GM12891 (cell line): ENCODE measurements at places on chromosomes 11 and 22.

DNA sequence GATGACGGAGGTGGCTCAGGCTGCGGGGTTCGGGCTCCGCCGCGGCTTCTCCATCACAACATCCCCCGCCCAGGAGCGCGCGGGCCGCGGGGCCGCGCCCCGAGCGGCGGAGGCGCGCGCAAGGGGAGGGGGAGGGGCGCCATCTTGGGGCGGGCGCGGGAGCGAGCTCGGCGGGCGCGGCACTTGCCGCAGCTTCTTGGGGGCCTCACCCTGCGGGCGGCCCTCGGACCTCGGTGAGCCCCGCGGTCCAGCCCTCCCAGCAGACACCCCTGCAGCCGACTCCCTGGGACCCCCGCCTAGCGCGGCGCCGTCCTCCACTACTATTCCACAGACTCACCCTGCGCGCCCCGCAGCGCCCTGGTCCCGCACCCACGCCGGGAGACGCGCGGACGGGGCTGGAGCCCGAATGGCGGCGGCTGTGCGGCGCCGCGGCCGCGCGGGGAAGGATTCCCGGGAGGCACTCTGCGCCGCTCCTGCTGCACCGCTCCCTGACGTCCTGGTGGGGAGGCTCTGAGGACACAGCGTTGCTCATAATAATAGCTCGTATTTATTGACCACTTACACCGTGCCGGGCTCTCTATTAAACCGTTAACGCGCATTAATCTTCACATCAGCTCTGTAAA lies at the start of gene APBB1:
APBB1 (minus strand) TSS at position 86 of the 623 bp plus-strand sequence. CDS start 7,747 bp downstream, outside the sequence.
- peak; percentile 81 for DNase-seq

- DNase-seq = no peak
Measured at GRCh38 chr11:29129844-29130243, 887.0 kb downstream of the KCNA4 start.

DNA sequence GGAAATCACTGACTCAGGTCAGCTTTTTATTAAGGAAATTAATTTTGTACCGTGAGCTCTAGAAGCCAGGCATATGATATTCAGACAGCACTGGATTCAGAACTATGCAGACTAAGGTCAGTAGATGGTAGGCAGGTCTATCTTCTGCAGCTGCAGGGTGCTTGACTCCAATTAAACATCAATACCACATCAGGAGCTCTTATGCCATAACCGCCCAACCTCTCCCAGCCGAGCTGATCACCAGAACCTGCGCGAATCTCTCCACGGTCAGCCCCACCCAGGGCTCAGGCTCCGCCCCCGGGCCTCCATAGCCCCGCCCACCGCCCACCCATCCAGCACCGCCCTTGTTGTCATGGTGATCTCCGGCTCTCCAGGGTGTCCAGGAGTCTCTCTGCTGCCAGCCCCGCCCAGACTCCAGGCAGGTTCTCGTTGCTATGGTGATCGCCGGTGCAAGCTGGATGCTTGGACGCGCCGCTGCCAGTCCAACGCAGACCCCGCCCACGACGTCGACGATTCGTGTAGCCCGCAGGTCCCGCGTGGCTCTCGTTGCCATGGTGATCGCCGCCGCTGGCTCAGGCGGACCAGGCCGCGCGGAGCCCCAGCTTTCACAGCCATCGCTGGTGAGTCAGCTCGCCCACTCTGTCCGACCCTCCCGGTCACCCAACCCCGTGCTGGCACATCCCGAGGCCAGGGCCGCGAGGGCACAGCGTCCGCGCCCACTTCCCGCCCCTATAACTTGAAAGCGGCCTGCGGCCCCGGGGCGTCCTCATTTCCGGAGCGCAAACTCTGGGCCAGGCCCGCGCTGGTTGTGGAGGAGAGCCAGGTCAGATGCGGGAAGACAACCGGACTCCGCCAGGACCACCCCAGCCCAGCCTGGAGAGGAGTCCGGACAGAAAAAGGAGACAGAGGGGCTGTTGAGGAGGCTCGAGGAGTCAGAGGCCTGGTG lies at the start of gene RAB36:
RAB36 (plus strand) TSS at position 546 of the 946 bp plus-strand sequence. CDS start 1,140 bp downstream, outside the sequence.
- peak; percentile 86 for DNase-seq

- no peak for DNase-seq
Measured at GRCh38 chr11:7523416-7524210, 9.8 kb downstream of the PPFIBP2 start.

GRCh38 chr11:91998481-91998880 lies 226.1 kb upstream of the FAT3 start:
- DNase-seq = no peak

- no peak for DNase-seq
Measured at GRCh38 chr11:44634401-44635281, 69.2 kb downstream of the CD82 start.

DNA sequence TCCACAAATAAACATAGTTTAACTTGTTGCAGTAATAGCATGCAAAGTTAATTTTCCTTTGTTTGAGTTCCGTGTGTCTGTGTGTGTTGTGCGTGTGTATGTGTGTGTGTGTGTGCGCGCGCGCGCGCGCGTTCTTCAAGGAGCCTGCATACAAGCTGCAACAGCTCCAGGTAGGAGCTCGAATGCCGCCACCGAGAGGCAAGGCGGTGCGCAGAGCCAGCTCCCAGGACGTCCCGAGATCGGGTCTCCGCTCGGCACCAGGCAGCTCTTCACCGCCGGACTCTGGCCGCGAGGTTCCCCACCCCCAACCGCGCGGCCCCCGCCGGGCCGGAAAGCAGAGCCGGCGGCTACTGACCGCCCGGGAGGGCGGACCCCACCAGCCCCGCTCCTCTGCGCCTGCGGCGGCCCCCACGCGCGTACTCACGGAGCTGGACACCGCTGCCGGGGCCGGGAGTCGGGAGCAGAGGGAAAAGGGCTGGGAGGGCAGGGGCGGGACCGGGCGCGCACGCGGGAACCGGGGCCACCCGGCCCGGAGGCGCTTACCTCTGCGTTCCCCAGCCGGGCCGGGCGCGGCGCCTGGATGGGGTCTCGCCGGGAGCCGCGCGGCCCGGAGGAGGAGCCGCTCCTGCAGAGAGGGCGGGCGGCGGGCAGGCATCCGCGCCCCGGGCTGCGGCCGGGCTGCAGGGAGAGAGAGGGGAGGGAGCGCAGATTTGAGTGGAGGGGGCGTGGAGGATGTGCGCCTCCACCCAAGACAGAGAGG lies 40.4 kb upstream of the AKIP1 start:
- DNase-seq = peak; percentile 29

- DNase-seq = no peak
Measured at GRCh38 chr11:38272376-38272775, 1674.3 kb upstream of the RAG2 start.

GRCh38 chr11:79942090-79942489 lies 501.3 kb upstream of the TENM4 start:
- no peak for DNase-seq

DNA sequence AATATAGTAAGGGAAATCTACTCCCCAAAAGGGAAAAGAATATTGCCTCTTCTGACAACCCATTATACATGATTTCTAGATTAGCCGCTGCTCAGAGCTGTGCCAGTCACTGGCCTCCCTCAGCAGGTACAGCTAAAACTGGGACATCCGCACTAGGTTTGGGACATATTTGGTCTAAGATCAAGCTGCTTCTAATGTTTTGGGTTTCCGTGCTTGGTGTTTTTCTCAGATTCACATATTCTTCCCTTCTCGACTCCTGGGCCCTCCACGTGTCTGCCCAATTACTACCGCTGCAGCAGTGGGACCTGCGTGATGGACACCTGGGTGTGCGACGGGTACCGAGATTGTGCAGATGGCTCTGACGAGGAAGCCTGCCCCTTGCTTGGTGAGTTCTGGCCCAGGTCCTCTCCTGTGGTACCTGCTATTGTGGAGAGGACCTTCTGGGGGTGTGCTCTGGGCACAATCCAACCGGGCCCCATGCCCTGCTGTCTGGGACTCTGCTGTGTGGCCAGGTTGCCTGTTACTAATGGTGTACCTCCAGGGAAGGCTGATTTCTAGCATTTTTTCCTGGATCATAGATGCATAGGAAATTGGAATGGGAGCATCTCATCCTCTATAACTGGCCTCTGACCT lies 138.1 kb upstream of the SORL1-AS1 start:
- no peak for DNase-seq

- DNase-seq = no peak
Measured at GRCh38 chr11:16607675-16608644, 130.5 kb upstream of the C11orf58 start.

DNA sequence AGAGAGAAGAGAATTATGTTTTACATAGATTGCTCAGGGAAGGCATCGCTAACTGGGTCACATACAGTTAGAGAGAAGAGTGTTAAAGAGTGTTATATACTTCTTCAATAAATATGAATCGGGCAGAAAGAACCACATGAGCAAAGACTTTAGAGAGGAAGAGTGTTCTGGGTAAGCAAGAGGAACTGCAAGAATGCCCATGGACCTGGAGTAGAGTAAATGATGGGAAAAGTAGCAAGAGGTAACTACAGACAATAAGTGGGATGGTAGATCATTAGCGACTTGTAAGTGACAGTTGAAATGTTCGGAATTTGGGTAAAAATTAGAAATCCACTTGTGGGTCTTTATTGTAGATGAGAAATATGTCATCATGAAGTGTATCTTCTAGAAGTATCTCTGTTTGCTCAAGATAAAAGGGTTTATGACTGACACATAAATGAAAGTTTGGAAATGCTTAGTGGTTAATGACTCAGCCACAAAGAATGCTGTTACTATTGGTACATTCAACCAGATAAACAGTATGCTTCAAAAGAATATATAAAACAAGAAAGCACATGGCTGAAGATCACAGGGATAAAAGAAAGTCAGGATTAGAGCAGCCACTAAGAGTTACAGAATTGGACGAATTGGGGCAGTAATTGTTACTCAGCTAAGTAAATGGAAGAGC lies 229.3 kb downstream of the CASP12 start:
- no peak for DNase-seq

DNA sequence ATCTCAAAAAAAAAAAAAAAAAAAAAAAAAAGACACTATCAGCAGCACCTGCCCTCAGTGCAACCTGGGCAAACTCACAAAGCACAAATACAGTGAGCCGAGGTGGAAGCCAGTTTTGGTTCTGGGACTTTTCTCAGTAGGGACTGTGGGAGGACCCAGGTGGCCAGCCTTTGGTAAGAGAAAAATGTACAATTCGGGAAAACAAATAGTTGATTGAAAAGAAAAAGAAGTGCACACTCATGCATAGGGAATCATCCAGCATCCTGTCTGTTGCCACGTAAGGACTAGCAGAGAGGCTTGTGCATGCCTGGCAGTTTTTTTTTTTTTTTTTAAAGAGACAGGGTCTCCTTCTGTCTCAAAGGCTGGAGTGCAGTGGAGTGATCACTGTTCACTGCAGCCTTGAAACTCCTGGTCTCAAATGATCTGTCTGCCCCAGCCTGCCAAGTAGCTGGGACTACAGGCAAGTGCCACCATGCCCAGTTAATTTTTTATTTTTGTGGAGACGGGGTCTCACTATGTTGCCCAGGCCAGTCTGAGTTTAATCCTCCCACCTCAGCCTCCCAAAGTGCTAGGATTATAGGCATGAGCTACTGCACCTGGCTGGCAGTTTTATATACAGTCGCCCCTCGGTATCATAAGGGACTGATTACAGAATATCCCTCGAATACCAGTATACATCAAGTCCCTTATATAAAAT lies 36.7 kb downstream of the TPST2 start:
- DNase-seq = no peak

DNA sequence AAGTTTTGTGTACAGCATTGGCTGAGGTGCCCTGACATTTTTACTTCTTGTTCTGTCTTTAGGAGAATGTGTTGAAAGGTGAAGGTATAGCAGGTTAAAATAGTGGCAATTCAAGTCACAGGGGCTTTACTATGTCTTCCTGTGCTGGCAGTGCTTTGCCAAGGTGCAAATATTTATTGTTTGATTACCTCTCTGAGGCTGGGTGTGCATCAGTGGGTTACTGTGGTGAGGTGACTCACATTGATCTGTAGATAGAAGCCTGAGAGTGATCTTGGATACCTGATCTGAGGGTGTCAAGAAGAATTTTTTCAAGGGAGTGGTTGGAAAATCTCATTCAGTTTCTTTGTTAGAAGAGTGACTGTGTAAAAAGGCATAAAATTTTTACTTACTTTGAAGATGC lies 90.0 kb downstream of the ARHGAP42 start:
- no peak for DNase-seq

GRCh38 chr11:114953039-114953438 lies 274.7 kb downstream of the NXPE2 start:
- no peak for DNase-seq

GRCh38 chr11:127056338-127056971 lies 55.9 kb upstream of the KIRREL3 start:
- DNase-seq = no peak

- DNase-seq = no peak
Measured at GRCh38 chr11:11421509-11421908, 68.5 kb upstream of the CSNK2A3 start.

GRCh38 chr22:46842606-46843005 lies 80.2 kb downstream of the TBC1D22A start:
- DNase-seq = no peak

DNA sequence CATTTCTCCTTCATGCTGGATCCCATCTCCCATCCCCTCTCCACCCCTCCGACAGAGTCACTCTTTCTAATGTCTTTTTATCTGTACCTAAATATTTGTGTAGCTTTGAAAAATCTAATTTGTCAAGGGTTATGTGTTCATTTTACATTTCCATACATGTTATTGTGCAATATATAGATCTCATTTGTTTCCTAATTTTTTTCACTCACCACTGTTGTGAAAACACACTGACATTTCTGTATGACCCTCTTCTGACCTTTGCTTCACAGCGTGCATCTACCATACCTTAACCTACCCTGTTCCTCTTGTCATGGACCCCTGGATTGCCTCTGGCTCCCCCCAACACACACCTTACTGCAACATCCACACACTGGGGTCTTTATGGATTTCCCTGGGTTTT lies 942.9 kb downstream of the TBC1D22A start:
- DNase-seq = no peak

DNA sequence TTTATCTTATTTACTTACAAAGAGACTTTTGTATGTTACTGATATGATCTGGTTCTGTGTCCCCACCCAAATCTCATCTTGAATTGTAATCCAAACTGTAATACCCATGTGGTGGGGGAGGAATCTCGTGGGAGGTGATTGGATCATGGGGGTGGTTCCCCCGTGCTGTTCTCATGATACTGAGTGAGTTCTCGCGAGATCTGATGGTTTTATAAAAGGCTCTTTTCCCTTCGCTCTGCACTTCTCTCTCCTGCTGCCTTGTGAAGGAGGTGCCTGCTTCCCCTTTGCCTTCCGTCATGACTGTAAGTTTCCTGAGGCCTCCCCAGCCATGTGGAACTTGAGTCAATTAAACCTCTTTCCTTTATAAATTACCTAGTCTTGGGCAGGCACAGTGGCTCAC lies 42.4 kb upstream of the WNT7B start:
- DNase-seq = no peak

GRCh38 chr11:75155570-75156422 lies 4.9 kb downstream of the SLCO2B1 start:
- DNase-seq = no peak

DNA sequence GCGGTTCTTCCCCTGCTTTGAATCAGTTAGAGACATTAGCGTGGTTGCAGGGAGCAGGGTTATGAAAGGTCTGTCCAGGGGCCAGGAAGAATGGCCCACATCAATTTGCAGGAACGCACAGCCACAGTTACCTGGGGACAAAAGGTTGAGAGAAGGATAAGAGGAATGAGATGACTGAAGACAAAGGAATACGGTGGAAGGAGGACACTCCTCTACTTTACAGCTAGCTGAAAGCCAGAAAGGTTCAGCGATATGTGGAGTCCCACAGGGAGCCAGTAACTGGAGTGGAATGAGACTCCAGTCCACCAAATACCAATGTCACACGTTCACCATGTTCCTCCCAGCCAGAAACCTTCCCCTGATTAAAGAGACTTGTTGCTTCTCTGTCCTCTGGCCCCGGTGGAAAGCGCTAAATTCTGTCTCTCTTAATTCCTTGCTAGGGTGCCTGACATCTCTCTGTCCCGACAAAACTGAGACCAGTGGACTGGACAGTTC lies 10.7 kb downstream of the XNDC1N start:
- no peak for DNase-seq

GRCh38 chr22:24727218-24727851 lies 47.2 kb downstream of the PIWIL3 start:
- DNase-seq = no peak
